NCI-H2081 treated with DMSO at 0.1 percent for 48 hours (cell line): ENCODE measurements at places on chromosomes 4 and X.

DNA sequence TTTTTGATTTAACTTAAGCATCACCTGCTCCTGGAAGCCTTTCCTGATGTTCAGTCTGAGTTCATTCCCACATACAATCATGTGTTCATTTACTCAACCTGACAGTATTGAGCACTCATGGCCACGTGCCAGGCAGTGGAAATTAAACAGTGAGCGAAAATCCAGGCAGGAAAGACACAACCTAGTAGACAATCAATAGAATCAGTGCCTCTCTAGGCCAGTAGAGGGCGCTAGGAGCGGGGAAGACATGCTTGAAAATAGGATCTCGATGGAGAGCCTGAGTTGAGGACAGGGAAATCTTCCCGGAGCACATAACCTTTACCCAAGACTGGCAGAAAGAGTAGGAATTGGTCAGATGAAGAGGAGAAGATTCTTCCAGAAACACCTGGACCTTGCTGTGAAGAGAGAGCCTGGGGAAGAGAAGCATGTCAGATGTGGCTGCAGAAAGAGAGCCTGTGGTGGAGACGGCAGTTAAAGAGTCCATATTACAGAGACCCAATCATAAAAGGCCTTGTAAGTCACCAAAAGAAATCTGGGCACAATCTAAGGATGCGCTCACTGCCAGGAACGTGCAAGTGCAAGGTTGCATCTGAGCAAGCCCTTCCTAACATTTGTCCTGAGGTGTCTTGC, 103.5 kb downstream of the LDB2 start:
- no peak for DNase-seq

GRCh38 chrX:17692709-17693346, 44.5 kb upstream of the SCML1 start:
- no peak for DNase-seq

- DNase-seq: no peak
These were observed 22.6 kb downstream of the SNCA start for GRCh38 chr4:89814362-89814761.

GRCh38 chr4:139633661-139634060, 32.0 kb upstream of the MGST2 start:
- DNase-seq: no peak
